NCI-H526 treated with DMSO at 0.1 percent for 48 hours (cell line): ENCODE measurements at places on chromosomes 3 and 15.
A peak's percentile ranks its signal among the peaks of the same experiment; 100 is the strongest.

DNA sequence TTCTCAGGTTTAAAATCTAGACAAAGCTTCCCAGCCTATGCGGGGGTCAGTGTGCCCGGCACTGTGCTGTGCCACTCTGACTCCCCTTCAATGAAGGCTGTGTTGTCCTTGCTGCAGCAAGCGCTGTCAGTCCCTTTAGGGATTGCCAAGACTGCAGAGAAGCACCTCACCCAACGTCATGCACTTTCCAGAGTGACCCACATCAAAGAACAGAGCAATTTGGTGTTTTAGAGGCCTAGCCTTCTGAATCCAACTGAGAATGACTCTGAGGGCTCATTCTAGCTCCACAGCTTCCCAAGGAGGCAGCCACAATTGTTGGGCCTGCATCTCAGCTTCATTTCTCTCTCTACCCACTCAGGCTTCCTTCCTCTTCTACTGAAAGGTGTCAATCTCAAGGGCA is 26.4 kb downstream of the SLC9A9 start:
- no peak for DNase-seq

- no peak for DNase-seq
Measured at GRCh38 chr3:125078951-125079674, 23.3 kb upstream of the HEG1 start.

DNA sequence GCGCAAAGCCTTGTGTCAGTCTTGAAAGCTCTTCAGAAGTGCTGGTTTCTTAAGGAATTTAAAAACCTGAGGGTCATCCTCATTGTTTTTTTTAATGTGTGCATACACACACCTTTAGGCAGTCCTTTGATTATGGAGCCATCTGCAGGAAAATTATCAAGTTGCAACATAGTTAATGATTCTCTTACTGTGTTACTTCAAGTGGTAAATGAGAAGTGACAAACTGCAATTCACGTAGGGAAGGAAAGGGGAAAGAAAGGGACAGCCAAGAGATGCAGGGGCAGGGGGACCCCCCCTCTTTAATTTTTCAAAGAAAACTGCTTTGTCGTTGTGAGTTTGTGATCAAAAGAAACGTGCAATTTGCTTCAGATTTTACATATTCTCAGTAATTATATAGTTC is 162.4 kb upstream of the CGNL1 start:
- peak; percentile 65 for DNase-seq

DNA sequence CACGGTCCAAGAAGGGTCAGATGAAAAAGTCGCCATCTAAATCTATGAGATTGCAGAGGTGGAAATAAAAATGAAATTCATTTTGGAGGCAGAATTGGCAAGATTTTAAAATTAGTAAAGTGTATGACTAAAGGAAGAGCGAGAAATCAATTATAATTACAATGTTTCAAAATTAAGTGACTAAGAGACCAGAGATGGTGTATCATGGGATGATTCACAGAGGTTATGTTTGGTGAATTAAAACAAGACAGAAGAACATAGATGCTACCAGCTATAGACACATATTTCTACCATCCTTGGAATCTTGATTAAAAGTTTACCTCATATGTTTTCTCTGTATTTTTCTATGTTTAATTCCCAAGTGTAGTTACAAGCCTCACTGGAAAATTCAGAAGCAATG is 308.9 kb upstream of the DNAJC19 start:
- no peak for DNase-seq

DNA sequence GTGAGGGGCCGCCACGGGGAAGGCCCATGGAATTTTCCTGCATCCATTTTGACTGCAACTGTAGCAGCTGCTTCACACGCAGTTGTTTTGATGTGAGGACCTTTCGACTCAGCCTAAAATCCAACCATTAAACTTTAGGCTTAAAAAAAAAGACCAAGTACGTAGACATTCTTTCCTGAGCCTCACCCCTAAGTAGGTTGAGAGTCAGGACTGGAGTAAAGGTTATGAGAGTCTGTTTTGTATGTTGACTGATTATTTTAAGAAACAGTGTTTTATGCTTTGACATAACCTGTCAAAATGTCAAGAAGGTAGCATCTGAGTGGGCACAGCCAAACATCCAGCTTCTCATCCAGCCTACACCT is 45.7 kb upstream of the AMOTL2 start:
- DNase-seq = no peak

DNA sequence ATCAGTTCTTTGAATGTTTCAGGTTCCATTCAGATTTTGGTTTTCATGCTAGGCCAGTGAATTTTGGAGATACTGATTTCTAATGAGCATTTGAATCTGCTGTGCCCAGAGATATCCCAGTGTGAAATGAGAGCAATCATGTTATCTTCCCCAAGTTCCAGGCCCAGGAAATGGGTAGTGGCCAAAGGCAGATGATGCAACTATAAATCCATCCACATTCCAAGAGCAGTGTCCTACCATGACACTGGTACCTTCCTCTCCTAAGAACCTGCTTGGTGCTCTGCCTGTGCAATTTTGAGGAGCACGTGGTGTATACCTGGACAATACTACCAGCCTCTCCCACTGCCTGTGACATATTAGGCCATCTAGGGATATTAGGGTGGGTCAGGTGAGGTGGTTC is 186.8 kb downstream of the SLCO3A1 start:
- DNase-seq = no peak

- no peak for DNase-seq
Measured at GRCh38 chr3:187005827-187006481, 75.6 kb downstream of the ST6GAL1 start.

GRCh38 chr3:115580566-115580965 is 42.7 kb upstream of the GAP43 start:
- no peak for DNase-seq

DNA sequence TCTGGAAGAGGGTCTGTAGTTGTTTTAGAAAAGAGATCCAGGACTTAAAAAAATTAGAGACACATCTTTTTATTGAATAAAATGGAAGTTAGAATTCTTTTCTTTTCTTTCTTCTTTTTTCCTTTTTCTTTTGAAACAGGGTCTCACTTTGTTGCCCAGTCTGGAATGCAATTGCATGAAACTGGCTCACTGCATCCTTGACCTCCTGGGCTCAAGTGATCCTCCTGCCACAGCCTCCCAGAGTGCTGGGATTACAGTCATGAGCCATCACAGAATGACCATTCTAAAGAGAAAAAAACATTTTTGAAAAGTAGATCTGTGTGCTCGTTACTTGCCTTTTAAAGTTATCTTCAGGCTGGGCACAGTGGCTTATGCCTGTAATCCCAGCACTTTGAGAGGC is 3.6 kb downstream of the ATXN7 start:
- DNase-seq = no peak

GRCh38 chr3:100400419-100400779 is 490 bp downstream of the TOMM70 start:
- DNase-seq = no peak

- DNase-seq = no peak
Measured at GRCh38 chr3:122674339-122674738, 6.3 kb upstream of the PARP14 start.

DNA sequence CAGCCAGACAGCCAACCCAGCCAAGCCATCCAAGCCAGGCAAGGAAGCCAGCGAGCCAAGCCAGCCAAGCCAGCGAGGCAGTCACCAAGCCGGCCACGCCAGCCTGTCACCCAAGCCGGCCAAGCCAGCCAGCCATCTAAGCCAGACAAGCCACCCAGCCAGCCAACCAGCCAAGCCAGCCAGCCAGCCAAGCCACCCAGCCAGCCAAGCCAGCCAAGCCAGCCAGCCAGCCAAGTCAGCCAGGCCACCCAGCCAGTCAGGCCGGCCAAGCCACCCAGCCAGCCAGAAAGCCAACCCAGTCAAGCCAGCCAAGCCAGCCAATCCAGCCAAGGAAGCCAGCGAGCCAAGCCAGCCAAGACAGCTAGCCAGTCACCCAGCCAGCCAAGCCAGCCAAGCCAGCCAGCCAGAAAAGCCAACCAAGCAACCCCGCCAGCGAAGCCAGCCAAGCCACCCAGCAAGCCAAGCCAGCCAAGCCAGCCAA is 201.2 kb downstream of the GOLGA6L6 start:
- DNase-seq = no peak

DNA sequence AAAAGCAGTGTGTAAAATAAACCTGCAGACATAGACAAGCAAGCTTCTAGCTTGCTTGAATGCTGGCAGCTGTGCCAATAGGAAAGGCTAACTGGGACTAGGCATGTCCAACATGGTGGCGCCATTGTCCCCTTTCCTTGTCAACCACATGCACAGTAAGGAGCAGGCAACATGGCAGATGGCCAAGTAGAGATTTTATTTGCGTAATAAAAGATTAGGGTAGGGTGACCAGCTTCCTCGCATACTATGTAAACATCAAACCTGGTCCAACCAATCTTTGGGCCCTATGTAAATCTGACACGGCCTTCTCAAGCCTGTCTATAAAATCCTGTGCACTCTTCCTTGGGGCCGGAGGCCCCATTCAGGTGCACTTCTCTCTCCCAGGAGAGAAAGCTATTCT is 575.4 kb upstream of the GOLIM4 start:
- DNase-seq = no peak

DNA sequence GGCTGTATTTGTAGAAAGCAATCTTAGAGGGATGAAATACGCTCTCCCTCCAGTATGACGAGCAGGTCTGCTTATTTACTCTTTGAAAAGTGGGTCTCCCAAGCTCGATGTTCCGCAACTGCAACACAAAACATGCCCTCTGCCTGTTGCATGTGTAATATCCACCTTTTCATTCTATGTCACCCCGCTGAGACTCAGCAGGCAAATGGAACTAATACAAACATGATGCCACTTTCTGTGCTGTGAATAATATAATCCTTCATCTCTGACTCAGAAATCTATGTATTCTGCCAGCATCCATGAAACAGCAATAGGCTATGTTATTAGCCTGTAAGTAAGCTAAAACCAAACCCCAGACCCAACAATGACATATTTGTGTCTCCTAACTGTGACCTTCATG is 200.8 kb upstream of the TMCO5A start:
- DNase-seq = no peak

DNA sequence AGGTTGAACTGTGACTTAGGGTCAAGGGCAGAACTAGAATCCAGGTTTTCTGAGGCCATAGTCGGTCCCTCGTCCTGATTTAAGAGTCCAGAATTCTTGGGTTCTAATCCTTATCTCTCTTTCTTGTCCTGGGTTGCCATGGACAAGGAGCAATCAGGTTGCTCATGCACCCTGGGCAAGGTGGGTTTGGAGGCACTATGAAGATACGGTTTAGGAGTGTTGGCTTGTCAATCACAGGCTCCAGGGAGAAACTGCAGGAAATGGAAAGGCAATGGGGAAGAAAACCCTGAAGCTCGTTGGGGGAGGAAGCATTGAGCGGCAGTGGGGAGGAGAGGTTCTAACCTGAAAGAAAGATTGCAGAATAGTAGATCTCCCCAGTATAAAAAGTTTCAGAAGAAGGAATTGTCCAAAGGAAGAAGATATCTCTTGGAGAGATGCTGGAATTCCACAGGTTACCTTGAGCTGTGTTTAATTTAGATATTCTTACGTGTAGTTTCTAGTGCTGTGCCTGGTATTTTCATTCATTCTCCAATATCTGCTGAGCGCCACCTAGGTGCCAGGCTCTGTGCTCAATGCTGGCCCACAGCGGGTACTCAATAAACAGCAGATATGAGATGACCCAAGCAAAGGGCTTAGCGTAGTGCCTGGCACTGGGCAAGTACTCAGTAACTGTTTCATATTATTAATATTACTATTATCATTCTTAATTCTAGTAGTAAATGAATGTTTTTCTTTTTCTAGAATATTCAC is 2.0 kb downstream of the ACAN start:
- DNase-seq = no peak

DNA sequence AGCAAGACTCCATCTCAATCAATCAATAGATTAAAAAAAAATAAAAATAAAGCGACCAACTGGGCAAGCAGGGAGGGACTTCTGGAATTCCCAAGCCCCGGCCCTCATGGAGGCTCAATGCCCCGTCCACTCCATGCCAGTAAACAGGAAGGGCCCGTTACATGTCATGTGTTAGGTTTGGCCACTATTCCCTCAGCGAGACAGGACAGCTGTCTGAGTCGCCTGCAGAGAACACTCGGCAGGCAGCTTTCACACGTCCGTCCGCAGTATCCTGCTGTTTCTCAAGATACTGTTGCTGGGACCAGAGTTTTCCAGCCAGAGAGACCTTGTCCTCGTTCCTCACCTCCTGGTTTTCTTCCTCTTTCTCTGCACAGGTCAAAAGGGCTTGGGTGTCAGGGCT is 18.0 kb downstream of the TMEM44 start:
- DNase-seq = no peak

GRCh38 chr15:70522323-70522966 is 240.9 kb downstream of the UACA start:
- DNase-seq = no peak

DNA sequence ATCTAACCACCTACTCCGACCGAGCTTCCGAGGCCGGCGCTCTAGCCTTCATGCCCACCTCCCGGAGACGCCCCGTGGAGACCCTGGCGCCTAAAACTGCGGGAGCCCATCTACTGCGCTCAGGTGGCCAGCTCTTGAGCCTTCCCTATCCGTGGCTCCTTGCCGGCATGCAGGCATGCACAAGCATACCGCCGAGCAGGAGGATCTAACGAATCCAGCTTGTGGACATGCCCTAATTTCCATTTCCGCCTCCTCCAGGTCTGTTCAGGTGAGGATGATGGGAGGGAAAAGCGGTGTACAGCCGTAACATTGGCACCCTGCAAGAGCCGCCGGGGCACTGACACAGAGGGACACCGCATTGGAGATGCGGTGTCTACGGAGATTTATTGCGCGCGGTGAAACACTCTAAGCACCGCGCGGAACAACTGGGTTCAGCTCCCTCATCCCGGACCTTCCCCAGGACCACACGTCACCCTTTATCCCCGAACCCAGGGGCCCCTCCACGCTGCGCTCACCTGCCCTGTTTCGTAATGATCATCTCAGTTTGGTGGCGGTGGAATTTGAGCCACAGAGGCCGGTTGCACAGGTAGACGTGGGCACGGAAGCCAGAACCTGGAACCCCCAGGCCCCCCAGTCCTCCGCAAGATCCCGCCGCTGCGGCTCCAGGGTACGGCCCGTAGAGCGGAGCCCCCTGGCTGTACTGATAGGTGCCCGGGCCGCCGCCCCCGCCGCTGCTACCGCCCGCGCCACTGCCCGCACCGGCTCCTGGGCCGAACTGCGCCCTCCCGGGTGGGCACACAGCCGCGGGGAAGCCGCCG is 1.0 kb downstream of the EOMES start:
- DNase-seq = peak; percentile 45

GRCh38 chr15:50113187-50113505 is 5.9 kb downstream of the ATP8B4 start:
- DNase-seq = no peak

- no peak for DNase-seq
Measured at GRCh38 chr3:189404024-189404423, 227.2 kb upstream of the TP63 start.

GRCh38 chr15:73110201-73110600 is 57.9 kb downstream of the NEO1 start:
- no peak for DNase-seq

DNA sequence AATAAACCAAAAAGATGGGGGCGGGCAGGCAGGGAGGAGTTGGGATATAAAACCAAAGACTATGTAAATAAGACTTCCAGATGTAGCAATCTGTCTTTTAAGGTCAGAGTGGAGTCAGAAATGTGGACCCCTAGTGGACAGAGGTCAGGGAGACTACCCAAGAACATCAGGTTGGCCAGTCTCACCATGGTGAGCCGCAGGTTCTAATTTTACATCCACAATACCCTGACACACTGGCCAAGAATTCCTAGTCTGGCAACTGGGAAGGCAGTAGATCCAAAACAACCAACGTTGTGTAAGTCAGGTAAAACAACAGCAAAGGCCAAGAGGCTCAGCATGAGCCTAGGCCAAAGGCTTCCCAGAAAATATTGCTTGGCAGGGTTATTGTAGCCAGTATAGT is 203.4 kb downstream of the FOXP1 start:
- DNase-seq = no peak
